GM12878 (cell line): ENCODE measurements at places on chromosomes 5 and 9.

DNA sequence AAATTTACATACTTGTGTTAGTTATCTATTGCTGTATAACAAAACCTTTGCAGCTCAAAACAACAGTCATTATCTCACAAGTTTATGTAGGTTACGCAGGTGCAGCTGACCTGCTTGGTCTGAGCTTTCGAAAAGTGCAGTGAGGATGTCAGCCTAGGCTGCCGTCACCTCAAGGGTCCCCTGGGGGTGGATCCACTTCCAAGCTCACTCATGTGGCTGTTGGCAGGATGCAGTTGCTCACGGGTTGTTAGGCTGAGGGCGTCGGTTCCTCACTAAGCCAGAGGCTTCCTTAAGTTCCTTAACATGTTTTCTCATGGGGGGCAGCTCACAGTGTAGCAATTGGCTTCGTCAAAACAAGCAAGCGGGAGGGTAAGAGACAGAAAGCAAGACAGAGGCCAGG lies 139.8 kb downstream of the DOCK8 start:
- no peak for DNase-seq

GRCh38 chr9:90999425-91000397 lies 198.1 kb downstream of the SYK start:
- DNase-seq: no peak

- DNase-seq: peak; percentile 97
These were observed 11.8 kb upstream of the CXXC5 start for GRCh38 chr5:139636207-139636792.

GRCh38 chr5:157212307-157212706 lies 31.7 kb downstream of the ITK start:
- no peak for DNase-seq

DNA sequence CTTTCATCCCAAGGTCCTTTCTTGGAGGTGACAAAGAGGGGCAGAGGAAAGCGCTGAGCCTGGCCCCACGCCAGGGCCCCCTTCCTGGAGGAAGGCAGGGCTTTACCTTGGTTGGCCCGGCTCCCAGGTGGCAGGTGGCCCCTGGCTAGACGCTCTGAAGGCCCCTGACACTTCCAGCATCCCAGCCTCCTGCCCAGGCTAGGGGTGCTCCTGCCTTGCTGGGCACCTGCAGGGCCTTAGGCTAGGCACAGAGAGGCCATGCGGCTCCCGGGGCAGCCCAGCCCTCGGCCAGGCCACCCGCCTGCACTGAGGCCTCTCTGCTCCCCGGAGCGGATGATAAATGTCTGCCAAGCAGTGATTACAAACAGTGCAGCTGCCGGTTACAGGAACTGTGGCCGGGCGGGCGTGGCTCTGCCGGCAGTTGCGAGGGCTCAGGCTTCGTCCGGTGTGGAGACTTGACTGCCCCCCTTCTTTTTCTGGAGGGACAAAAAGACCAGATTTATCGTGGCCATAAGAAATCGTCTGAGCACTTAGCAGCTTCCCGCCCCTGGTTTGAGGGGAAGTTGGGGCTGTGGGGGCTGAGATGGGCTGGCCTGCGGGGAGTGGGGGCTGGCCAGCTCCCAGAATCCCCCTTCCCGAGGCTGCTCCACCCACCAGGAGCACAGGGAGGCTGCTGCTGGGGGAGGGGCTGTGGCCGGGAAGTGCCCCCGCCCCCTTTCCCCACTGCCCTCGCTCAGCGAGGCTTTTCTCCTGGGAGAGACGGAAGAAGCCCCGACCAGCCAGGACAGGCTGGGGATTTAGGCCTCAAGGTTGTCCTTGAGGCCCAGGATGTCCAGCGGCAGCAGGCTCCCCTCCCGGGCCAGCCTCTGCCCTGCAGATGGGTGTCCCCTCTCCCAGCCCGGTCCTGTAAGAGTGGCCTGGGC lies 31.6 kb upstream of the UBAC1 start:
- DNase-seq: no peak

DNA sequence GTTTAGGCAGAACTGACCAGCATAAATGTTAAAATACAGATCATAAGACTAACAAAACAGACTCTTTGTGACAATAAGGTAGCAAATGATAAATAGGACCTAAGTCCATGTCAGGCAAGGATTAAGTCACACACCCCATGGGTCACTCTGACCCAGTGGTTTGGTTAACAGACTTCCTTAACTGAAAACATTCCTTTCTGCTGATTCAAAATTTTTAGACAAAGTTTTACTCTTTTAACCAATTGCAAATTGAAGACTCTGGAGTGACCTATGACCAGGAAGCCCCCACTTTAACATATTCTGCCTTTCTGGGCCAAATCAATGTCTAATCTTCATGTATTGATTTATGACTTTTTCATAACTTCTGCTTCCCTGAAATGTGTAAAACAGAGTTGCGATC lies 4.9 kb upstream of the NXNL2 start:
- DNase-seq: no peak

GRCh38 chr5:95081982-95082381 lies 202.9 kb downstream of the MCTP1 start:
- no peak for DNase-seq

DNA sequence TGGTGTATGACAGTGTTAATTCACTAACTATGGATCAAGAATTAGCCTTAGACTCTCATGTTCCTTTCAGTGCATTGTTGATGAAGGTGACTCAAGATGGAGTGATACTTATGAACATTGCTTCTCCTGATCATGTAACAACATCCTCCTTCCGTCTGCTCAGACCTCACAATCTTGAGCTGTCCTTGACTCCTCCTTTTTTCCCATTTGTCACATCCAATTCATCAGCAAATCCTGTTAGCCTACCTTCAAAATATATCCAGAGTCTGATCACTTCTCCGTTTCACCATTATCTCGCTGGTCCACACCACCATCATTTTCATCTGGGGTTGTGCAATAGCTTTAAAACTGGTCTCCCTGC lies 9.2 kb upstream of the SEMA6A start:
- DNase-seq: no peak

DNA sequence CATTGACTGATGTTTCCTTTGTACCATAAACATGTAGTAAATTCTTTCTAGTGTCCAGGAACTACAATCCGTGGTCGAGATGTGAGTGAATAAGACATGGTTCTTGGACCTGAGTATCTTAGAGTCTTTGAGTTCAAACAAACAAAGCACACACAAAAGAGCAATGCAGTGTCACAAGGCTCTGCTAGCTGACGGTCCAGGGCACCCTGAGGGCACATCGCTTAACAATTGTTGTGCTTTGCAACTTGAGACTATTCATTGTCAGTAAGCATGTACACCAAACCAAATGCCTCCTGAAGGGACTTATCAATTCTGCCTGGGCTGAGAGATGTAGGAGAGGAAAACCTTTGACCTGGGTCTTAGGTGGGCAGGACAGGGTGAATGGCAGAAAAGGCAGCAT lies 84.8 kb downstream of the CAMK4 start:
- no peak for DNase-seq

GRCh38 chr5:151497391-151498002 lies 50.1 kb downstream of the SLC36A1 start:
- DNase-seq: no peak

DNA sequence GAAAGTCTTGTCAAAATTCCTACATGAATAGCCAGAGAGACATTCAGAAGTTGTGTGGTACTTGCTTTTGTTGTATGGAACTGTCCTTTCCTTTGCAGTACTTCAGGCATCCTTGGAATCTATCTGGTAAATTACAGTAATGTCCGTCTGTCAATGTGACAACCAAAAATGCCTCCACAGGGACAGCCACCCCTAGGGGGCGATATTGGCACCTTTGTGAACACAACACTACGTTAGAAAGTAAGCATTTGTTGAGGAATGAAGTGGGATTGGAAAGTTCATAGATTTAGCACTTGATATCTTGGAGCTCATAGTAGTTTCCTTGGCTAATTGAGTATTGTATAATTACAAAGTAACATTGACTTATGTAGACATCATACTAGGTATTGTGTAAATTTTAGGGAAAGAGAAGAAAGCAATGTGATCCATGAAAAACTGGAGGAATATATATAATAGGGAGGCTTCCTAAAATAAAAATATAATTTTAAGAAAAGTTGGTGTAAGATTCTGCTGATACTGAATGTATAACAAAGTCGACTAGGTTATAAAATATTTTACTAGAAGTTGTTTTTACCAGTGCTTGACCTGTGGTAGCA lies 32.7 kb downstream of the TMEFF1 start:
- DNase-seq: peak; percentile 16

GRCh38 chr9:69392826-69393225 lies 67.8 kb downstream of the ENTREP1 start:
- DNase-seq: no peak

- DNase-seq: no peak
These were observed 8.7 kb downstream of the C1QTNF2 start for GRCh38 chr5:160361624-160362228.

DNA sequence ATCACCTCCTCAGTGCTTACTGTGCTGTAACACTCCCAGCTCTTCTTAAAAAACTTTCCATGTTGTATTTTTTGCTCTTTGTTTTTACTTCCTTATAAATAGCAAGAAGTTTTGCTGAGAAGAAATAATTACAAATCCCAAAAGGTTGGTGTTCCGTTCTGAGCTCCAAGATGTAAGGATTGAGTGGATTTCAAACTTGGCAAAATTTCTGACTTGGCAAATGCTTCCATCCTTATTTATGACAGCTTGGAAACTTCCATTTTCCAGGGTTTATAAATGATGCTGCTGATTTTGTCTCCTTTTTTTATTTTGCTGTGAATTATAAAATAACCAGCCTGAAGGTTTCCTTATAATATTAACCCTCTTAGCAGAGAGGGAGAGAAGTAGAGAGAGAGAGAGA lies 151.9 kb downstream of the NTRK2 start:
- DNase-seq: no peak

DNA sequence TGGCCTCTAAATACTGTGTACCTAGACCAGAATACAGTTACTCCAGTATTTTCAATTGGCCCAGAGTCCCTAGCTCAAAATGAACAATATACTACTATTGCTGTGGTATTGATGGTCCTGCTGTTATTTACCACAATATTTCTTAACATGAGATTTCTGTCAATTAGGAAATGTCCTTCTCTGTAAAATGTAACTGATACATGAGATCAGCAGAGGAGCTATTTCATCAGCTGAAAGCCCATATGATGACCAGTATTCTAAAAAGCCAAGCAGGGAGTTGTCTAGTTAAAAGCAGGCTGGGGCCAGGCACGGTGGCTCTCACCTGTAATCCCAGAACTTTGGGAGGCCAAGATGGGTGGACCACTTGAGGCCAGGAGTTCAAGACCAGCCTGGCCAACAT lies 187.7 kb upstream of the PTGER4 start:
- no peak for DNase-seq

DNA sequence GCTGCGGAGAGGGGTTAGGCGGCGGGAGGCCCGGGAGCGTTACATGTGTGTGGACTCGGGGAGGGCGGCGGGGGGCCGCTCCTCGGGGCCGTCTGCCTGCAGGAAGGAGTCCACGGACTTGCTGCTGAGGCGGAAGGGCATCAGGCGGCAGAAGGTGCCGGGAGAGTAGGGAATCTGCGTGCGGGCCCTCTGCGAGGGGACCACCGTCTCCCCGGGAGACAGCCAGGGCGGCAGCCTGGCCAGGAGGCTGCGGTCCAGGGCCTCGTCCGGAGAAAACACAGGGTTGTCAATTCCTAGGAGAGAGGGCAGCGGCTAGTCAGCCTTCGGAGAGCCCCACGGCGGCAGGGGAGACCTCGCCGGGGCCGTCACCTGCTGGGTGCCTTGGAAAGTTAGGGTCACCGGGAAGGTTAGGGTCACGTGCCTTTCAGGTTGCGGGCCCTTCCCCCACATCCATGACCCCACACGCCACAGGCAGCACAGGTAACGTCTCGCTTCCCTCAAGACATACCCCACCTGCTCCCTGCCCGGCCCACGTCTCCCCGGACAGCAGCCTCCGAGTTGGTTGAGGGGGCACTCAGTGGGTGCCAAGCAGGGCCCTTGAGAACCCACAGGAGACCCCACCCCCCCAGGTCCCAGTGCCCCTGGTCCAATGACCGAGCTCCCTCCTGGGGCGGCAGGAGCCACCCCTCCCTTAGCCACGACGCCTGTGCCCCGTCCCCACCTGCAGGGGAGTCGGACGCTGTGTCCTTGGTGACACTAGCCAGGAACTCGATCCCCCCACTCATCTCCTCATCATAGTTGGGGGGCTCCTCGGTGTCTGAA lies 32.1 kb downstream of the EXOC3 start:
- DNase-seq: no peak

GRCh38 chr5:137431051-137431450 lies 68.1 kb downstream of the SPOCK1 start:
- DNase-seq: no peak

DNA sequence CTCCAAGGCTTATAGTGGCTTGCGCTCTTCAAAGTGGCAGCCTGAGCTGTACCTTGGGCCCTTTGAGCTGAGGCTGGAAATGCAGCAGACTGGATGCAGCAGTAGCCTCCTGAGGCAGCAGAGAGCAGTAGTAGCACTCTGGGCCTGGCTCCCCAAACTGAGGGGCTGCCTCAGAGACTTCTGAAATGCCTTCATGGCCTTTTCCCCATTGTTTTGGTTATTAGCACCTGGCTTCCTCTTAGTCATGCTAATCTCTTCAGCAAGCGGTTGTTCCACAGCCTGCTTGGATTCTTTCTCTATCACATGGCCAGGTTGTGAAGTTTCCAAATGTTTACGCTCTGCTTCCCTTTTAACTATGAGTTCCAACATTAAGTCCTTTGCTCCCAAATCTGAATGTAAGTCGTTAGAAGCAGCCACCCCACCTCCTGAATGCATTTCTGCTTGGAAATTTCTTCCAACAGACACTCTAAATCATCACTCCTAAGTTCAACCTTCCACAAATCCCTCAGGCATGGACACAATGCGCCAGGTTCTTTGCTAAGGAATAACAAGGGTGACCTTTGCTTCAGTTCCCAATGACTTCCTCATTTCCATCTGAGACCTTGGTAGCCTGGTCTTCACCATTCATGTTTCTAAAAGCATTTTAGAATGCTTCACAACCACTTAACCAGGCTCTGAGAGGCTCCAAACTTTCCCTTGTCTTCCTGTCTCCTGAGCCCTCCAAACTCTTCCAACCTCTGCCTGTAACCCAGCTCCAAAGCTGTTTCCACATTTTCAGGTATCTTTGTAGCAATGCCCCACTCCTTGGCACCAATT lies 145.8 kb downstream of the ZDHHC21 start:
- no peak for DNase-seq

DNA sequence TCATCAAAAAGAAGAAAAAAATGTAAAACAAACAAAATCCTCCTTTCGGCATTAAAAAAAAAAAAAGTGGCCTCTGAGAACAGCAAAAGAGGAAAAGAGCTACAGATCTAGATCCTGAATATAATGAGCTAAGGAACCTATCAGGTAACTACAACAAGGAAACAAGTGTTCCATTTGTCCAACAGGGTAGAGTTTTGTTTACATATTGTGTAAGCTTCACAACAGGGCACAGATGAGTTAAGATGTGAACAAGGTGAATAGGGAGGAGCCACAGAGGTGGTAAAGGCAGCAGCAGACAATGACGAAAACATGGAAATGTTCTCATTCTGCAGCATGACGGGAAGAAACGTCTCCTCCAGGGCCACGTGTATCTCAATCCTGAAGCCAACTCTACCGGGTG lies 14.4 kb downstream of the ELP1 start:
- DNase-seq: no peak

GRCh38 chr5:16854351-16854750 lies 81.7 kb downstream of the MYO10 start:
- DNase-seq: no peak
